Right forelimb (tissue), 1 donor: ENCODE measurements at places on chromosomes 2 and 18.

DNA sequence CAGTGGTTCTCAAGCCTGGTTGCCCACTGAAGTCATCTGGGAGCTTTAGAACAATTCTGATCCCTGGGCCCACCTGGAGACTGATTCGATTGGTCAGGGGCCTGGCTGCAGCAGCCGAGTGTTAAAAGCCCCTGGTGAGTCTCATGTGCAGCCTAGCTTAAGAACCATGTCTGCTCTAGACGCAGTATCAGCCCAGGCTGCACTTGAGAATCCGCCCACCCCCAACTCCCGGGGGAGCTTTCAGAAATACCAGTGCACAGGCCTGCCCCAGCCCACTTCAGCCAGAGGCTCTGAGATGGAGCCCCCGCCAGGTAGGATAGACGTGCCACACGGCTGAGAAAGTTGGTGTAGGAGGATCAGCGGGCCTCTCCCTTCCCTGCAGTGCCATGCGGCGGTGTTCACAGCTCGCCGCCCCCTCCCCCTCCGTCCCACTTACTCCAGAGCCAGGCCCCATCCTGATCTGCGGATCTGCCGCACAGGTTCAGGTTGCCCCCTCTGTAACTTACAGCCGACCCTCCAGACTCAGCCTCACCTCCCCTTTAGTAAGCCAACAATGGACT, 209.0 kb upstream of the RAB12 start:
- DNase-seq = no peak

GRCh38 chr2:218472988-218473387, 54.1 kb downstream of the VIL1 start:
- no peak for DNase-seq

- no peak for DNase-seq
Observed at GRCh38 chr18:9756933-9757470, 48.9 kb downstream of the RAB31 start.

GRCh38 chr18:34050661-34051060, 174.1 kb downstream of the NOL4 start:
- no peak for DNase-seq

DNA sequence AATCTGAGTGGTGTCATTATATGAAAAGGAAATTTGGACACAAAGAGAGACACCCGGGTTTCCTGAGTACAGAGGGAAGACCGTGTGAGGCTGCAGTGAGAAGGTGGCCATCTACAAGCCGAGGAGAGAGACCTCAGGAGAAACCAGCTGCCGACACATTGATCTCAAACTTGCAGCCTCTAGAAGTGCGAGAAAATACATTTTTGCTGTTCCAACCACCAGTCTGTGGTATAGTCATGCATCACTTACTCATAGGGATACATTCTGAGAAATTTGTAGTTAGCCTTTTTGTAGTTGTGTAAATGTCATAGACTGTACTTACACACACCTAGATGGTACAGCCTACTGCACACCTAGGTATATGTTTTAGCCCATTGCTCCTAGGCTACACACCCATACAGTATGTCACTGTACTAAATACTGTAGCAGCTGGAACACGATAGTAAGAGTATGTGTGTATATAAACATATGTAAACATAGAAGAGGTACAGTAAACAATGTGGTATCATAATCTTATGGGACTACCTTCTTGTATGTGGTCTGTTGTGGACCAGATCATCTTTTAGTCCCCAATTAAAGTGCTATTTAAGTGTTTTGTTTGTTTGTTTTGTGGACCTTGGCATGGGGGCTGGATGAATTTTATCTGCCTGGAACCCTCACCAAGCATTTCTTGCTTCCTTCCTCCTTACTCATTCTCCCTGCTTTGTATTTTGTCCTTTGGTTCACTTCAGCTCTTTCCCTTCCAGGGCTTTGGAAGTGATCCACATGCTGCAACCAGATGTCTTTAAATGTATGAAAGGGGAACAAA, 38.3 kb upstream of the SESTD1 start:
- no peak for DNase-seq

GRCh38 chr2:216474925-216475670, 23.5 kb upstream of the RPL37A start:
- DNase-seq = no peak

- no peak for DNase-seq
Observed at GRCh38 chr2:200449149-200449548, 60.7 kb downstream of the KCTD18 start.

DNA sequence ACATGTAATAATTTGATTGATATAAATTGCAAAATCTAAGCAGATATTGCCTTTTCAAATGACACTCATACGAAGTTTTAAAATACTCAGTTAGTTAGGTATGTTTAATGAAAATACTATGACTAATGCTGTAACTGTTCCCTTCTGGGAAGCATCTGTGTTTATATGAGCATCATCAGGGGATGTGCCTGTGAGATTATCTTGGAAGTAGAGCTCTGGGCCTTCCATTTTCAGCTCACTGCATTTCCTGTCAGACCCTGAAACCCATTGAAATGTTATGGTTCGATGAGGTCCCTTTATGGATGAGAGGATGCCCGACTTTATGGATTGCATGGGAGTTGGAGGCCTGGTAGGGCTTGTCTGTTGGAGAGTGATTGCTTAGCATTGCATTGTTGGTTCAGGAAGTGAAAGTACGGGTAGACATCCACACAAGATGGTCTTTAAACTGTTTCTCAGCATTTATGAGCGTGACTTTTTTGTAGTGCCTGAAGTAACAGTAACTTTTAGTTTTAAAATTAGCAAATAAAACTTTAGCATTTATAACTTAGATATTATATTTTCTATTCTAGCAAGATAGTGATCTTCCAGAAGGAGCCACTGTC, 28.7 kb downstream of the ELP2 start:
- no peak for DNase-seq

DNA sequence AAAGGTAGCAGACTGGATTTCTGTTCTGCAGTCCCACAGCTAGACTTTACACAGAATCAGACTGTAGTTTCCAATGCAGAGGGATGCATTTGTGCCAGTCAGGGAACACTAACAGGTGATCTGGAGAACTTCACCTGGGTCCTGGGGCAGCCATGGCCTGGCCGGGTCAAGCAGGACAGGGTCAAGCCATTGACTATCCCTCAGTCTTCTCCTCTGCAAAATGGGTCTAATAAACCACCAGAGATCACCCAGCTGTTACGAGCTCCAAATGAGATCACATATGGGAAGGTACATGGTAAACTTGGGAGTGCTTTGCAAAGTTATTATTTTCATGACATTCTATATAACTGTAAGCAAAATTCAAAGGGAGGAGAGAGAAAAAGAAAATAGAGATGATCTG, 294.1 kb downstream of the CDCA7 start:
- no peak for DNase-seq
